Left cardiac atrium (tissue), 4 donors: ENCODE measurements at places on chromosomes 4 and X. TPM values are rescaled to one million over a fixed set of nuclear protein-coding genes. Genes with fewer than 3 reads are reported as not detected.

- no peak for DNase-seq
Measured at GRCh38 chr4:58734030-58734674, 1624.0 kb upstream of the IGFBP7 start.

GRCh38 chr4:99855678-99856077 lies 38.5 kb downstream of the LAMTOR3 start:
- DNase-seq, result no peak

SHISA3 gene
- 6.8 TPM for total RNA-seq

- no peak for DNase-seq
Measured at GRCh38 chr4:18917689-18918088, 896.1 kb upstream of the LCORL start.

DNA sequence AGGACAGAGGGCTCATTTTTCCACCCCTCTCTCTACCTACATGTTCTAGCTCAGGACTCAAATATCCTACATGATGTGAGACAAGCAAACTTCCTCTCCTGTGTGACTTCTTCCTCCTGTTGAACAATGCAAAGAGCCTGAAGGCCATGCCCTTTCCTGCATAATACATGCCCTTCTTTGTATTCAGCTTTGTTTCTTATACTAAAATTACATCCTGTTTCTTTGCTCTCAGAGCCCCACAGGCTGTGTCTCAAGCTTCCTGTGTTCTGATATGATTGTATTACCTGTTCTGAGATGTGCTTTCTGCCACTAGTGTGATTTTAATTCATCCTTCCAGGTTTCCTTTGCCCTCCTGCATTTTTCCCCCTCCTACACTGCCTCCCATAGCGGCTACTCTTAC lies 166.4 kb upstream of the AFF2 start:
- no peak for DNase-seq

DNA sequence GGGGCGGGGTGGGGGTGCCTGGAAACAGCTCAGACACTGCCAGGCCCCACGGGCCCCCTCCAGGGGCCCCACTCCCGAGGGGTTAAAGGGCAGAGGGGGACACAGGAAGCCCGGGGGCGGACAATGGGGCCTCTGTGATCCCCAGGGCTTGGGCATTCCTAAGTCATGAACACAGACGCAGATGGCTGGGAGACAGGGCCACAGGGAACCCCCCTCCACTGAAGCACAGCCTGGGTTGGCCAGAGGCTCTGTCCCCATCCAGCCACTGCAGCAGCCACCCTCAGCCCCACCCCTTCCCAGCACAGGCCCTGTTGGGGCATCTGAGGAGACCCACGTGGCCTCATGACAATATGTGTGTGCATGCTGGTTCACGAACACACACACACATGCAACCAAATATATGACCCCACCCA lies 3.9 kb downstream of the L1CAM start:
- DNase-seq, result no peak

DNA sequence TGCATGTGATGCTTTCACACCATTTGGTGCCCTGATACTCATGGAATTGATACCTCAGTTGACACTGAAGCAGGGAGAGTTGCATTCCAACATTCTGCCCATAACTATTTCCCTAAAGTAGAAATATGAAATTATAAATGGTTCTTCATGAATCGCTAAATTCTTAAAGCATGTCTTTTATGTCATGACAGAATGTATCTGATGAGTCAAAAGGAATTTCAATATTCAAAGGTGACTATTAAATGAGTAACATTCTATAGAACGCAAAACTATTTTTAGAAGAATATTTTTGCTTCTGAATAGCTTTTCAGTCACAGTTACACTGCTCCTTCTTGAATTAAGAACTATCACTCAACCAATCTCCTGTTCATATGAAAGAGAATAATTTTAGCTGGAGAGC lies 152.8 kb downstream of the ADGRA3 start:
- DNase-seq, result no peak

DNA sequence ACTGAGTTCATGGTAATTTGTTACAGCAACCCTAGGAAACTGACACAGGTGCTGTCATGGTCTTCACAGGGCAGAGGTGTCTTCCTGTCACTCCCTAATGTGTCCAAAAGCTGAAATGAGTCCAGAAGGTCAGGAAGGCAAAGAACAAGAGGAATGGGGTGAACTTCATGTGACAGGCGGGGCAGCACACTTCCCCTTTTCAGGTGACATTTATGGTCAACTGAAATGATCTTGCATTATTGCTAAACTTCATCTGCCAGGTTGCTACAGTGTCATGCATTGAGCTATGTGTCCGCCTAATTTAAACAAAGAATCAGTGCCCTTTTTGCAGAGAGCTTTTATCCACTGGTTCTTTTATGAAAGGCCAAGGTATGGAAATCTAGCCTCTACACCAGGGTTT lies 15.9 kb upstream of the CCDC149 start:
- no peak for DNase-seq

DNA sequence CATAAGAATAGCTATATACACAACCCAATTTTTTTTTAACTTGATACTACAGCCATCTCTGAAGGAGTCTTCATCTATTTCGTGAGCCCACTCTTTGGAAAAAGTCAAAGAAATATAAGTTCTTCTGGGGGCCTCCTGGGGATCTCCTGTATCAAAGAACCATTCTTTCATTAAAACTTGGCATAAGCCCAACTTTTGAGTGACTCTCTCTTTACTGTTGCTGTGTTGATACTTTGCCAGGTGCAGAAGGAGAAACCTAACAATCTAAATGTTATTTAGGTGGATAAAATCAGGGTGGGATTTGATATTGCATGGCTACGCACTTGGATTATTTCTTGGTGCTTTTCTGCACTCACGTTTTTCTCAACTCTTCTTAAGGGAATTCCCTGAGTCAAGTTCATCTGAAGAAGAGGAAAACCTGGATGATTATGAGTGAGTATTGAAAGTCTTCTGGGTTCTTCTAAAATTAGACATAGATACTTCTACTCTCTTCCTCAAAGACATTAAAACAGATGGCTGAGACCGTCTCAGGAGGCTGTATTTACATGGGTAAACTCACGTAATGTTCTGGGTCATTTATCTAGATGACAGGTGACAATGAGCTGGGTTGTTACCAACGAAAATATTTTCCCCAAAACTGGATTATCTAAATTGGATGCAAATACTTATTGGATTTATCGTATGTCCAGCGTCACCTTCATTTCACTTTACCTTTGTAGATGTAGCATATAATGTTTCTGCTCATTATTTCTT lies 25.2 kb downstream of the BMX start:
- no peak for DNase-seq

DNA sequence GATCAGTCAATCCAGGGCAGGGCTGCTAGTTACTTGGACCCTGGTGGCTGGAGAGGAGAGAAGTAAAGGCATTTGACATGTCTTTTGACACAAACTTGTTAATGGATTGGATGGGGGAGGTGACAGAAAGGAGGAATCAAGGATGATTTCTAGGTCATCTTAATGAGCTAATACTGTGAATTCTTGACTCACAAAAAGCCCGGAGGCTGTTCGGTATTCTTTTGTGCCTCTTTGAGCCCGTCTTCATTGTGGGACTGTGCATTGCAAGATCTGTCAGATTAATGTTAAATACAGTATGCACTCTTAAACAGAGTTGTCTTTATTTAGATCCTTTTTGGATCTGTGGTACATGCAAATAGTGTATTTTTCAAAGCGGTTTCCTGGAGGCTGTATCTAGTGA lies 25.1 kb downstream of the POLA1 start:
- no peak for DNase-seq

SSX4 gene
- total RNA-seq, result not detected

WDR1 gene
- total RNA-seq, result 206 TPM

DIPK2B gene
- total RNA-seq, result 26.0 TPM

GRCh38 chrX:65589304-65589703 lies 54.7 kb upstream of the LAS1L start:
- DNase-seq, result no peak

MAGEA10 gene
- total RNA-seq, result not detected

DNA sequence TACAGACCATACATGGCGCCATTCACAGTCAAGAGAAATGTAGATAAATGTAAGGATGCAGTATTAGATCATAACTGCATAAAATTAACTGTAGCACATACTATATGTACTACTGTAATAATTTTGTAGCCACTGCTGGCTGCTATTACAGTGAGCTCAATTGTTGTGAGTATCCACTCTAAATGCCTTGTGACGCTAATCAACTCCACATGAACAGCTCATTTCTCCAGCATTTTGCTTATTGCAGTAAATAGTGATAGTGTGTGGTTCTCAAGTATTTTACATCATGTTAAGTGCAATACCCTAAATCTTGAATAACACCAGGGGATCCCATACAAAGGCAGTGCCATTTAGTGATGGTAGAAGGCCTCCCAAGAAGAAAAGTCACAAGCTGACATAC lies 21.2 kb downstream of the FGFBP1 start:
- DNase-seq, result no peak
